ENCODE measurements at places on chromosomes 16 and 17. TPM values are rescaled to one million over a fixed set of nuclear protein-coding genes. Genes with fewer than 3 reads are reported as not detected.

Gene C17orf107
- 2.8 TPM for total RNA-seq

Gene PEX12
- 17.3 TPM for total RNA-seq

Gene MYADML2
- 0.25 TPM for total RNA-seq

Gene ZNF75A
- 66.3 TPM for total RNA-seq

Gene HS3ST2
- total RNA-seq: 4.4 TPM

Gene TSNAXIP1
- total RNA-seq: 31.3 TPM

Gene CHST4
- total RNA-seq: not detected

Gene CTRL
- 0.62 TPM for total RNA-seq

Measured in testis (tissue), 5 donors.